HFFc6 (cell line): ENCODE measurements at places on chromosomes 2 and 18. TPM values are rescaled to one million over a fixed set of nuclear protein-coding genes. Genes with fewer than 3 reads are reported as not detected.

DNA sequence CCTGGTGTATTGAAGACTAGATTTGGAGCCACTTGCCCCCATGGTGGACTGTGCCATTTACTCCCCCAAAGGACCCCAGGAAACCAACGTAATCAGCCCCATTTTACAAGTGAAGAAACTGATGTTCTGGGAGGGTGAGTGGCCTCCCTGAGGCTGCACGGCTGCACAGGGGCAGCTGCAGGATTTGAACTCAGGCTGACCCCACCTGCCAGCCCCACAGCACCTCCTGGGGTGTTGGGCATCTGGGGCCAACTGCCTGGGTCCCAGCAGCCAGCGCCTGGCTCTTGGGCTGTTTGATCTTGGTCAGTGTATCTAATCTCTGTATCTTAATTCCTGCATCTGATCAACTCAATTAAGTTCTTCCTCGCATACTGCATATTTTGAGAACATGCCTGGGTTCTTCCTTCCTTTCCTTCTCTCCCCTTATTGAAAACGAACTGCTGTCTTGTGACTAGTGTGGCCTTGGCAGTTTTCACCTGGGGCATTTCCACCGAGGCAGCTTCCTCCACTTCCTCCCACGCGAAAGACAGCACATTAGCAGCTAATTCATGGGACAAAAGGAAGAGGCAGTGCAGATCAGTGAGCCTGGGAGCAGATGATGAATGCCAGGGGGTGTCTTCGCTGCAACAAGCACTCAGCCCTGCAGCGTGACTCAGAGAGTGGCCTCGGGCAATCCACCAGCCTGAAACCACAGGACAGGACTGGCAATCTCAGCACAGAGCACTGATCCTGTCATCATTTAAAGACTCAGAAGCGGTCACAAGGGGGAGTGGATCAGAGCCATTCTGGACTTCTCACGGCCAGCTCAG, 184.1 kb upstream of the RAB12 start:
- H3K4me1 ChIP-seq: peaks cover 31% of the 10 kb centered on the region
- peak overlapping the region; percentile 42 for H3K27ac ChIP-seq
- H3K27me3 ChIP-seq: peaks cover 17% of the 10 kb centered on the region
- peak overlapping the region; percentile 48; the same call in 1 of the 2 replicates for H3K4me3 ChIP-seq

The DNAH7 gene
- total RNA-seq: 0.27 to 0.41 TPM in 2 of 3 replicates, not detected in the other

DNA sequence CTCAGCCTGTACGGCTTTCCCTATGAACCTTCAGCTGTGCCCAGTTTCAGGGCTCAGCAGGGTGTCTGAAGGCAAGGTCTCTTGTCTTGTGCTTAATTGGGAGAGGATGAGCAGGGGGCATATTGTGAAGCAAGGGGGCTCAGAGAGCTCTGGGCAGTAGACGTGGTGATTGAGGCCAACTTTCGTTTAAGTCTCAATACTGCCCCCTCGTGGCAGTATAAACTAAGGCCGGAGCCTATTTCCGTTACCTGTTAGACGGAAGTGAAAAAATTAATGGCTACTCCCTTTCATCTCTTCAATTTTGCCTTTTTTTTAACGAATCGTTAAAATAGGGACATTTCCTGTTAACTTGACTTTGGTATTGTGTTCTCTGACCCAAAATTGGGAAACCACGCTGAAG, 193.4 kb downstream of the TDRD15 start:
- H3K27ac ChIP-seq: no peak overlapping the region
- H3K36me3 ChIP-seq: no peaks in the 10 kb centered on the region
- no peak overlapping the region for H3K4me3 ChIP-seq

DNA sequence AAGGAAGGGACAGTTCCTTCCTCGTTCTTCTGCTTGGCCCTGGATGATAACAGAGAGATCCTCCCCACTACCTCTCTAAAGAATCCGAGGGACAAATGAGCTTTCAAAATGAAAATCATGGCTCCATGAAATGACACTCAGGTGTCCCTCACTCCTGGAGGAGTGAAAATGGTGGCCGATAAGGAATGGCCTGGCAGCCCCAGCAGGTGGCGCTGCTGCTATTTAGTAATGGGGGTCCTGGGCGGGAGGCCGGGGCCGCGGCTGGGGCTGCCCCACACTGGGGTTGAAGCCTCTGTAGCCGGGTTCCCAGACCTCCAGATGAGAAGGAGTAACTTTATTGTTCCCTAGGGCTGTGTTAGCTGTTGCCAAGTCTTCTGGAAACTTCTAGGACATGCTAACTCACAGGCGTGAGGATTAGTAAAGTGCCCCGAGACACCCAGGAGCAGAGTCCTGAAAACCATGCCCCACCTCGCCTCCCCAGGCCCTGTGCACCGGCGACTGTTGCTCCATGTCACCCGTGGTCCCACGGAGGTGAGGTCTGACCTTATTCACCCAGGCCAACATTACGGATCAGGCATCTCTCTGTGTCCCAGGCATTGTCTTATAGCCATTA, 138.0 kb downstream of the CTIF start:
- no peaks in the 10 kb centered on the region; the same call in none of the 2 replicates for H3K27me3 ChIP-seq
- peaks cover under 1% of the 10 kb centered on the region for H3K36me3 ChIP-seq
- peaks cover 39% of the 10 kb centered on the region for H3K4me1 ChIP-seq
- no peak overlapping the region for H3K27ac ChIP-seq

DNA sequence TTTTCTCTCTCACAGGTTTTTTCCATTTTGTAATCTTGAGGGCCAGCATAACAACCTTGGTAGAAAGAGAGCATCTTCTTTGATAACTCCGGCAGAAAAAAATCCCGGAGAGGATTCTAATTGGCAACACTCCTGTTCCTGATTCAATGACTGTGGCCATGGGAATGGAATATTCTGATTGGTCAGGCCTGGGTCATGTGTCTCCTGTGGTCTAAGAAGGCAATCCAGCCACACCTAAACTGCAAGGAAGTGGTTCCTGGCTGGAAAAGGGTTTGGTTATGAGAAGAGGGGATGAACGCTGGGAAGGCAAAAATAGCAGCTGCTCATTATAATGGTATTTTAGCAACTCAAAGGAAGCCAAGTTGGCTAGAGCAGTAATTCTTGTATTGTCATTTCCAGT, 24.8 kb upstream of the ZNF638 start:
- peak; percentile 57 for DNase-seq
- no peaks in the 10 kb centered on the region for H3K36me3 ChIP-seq
- no peak overlapping the region for H3K4me3 ChIP-seq
- peaks cover 4% of the 10 kb centered on the region; the same call in 1 of the 2 replicates for H3K27me3 ChIP-seq

- H3K27me3 ChIP-seq: no peaks in the 10 kb centered on the region; the same call in 1 of the 2 replicates
- H3K27ac ChIP-seq: peak overlapping the region; percentile 93
- no peaks in the 10 kb centered on the region for H3K36me3 ChIP-seq
- DNase-seq: peak; percentile 96
- H3K4me3 ChIP-seq: peak overlapping the region; percentile 57
Observed at GRCh38 chr2:195561116-195561921, 95.7 kb upstream of the SLC39A10 start.

DNA sequence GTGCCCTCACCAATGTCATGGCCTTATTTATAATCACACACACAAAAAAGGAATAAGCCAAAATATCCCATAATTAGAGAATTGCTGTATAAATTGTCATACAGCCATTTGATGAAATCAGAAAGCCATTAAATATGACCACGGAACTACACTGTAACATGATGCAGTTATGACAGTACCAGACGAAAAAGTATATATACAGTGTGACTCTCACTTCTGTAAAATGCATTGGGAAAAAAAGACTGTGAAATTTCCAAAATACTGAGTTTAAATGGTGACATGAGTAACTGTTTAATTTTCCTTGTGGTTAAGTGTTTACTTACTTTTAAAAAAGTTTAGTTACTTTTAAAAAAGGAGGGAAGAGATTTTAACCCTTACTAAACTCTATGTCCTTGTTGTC, 25.4 kb downstream of the UXS1 start:
- peaks cover 8% of the 10 kb centered on the region; the same call in 1 of the 2 replicates for H3K4me1 ChIP-seq
- H3K27ac ChIP-seq: no peak overlapping the region
- H3K36me3 ChIP-seq: no peaks in the 10 kb centered on the region
- H3K27me3 ChIP-seq: no peaks in the 10 kb centered on the region

DNA sequence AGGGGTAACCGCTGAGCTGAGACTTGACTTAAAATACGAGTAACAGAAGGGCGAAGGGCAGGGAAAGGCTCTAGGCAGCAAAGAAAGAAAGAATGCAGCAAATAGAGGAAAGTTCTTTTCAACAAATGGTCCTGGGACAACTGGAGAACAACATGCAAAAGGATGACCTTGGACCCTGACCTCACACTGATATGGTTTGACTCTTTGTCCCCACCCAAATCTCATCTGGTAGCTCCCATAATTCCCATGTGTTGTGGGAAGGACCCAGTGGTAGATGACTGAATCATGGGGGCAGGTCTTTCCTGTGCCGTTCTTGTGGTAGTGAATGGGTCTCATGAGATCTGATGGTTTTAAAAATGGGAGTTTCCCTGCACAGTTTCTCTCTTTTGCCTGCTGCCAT, 33.9 kb downstream of the ST3GAL5 start:
- H3K4me3 ChIP-seq: no peak overlapping the region
- peaks cover 28% of the 10 kb centered on the region for H3K4me1 ChIP-seq
- no peak for DNase-seq
- peaks cover 4% of the 10 kb centered on the region for H3K27me3 ChIP-seq
- H3K36me3 ChIP-seq: peaks cover 28% of the 10 kb centered on the region
- H3K27ac ChIP-seq: no peak overlapping the region

The DSC2 gene
- total RNA-seq: not detected in 3 replicates

DNA sequence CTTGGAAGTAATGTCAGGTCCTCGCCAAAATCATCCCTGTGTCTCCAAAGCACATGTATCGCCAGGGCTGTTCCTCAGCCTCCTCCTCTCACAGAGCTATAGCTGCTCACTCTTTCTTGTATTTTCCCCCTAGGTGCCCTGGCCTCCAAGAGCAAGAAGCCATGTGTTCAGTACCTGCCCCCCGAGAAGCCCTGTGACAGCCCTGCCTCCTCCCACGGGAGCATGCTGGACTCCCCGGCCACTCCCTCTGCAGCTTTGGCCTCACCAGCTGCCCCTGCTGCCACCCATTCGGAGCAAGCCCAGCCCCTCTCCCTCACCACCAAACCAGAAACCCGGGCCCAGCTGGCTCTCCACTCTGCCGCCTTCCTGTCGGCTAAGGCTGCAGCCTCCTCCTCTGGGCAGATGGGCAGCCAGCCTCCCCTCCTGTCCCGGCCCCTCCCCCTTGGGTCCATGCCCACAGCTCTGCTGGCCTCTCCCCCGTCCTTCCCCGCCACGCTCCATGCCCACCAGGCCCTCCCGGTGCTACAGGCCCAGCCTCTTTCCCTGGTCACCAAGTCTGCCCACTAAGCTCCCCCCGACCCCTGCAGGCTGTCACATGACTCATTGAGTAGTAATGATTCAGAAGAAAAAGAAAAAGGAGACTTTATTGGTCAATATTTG, 18.8 kb downstream of the TGOLN2 start:
- H3K4me1 ChIP-seq: peaks cover 22% of the 10 kb centered on the region
- no peak overlapping the region for H3K4me3 ChIP-seq
- peaks cover 10% of the 10 kb centered on the region for H3K36me3 ChIP-seq

- H3K27me3 ChIP-seq: peaks cover 5% of the 10 kb centered on the region
- H3K36me3 ChIP-seq: no peaks in the 10 kb centered on the region
- no peak overlapping the region for H3K4me3 ChIP-seq
- no peak overlapping the region for H3K27ac ChIP-seq
Observed at GRCh38 chr2:696999-697627, 19.9 kb upstream of the TMEM18 start.

- peaks cover 22% of the 10 kb centered on the region for H3K36me3 ChIP-seq
- DNase-seq: no peak
- H3K4me3 ChIP-seq: no peak overlapping the region
- H3K27ac ChIP-seq: no peak overlapping the region
Observed at GRCh38 chr18:28091197-28091596, 85.7 kb downstream of the CDH2 start.
